Activated B cell treated with CpG ODN at 0.5 μM for 24 hours (primary cell): ENCODE measurements at places on chromosomes 6 and 20. TPM values are rescaled to one million over a fixed set of nuclear protein-coding genes. Genes with fewer than 3 reads are reported as not detected.

PAX1 gene
- not detected in 2 replicates for total RNA-seq

PRPH2 gene
- total RNA-seq = 0.07 TPM in 1 of 2 replicates, not detected in the other

FOXS1 gene
- total RNA-seq = not detected in 2 replicates

CCN2 gene
- total RNA-seq = 0.27 and 0.35 TPM in 2 replicates

FKBP5 gene
- 17.1 TPM in 2 replicates for total RNA-seq

GRCh38 chr6:156601152-156602065, 175.8 kb upstream of the ARID1B start:
- no peak overlapping the region for H3K4me3 ChIP-seq
- peaks cover 14% of the 10 kb centered on the region for H3K27me3 ChIP-seq
- DNase-seq = no peak
- H3K27ac ChIP-seq = no peak overlapping the region
- H3K36me3 ChIP-seq = no peaks in the 10 kb centered on the region

- DNase-seq = no peak
- H3K27ac ChIP-seq = no peak overlapping the region
- H3K36me3 ChIP-seq = peaks cover 8% of the 10 kb centered on the region
- H3K4me1 ChIP-seq = no peaks in the 10 kb centered on the region
- H3K27me3 ChIP-seq = no peaks in the 10 kb centered on the region
Measured at GRCh38 chr6:128167552-128167951, 266.7 kb upstream of the THEMIS start.

GRCh38 chr6:24774696-24775519, at the start of gene GMNN:
GMNN (plus strand) TSS chr6:24774937; CDS start chr6:24777247, 2,310 bp downstream.
- H3K36me3 ChIP-seq = peaks cover 7% of the 10 kb centered on the region
- DNase-seq = peak; percentile 99
- peaks cover 22% of the 10 kb centered on the region for H3K4me1 ChIP-seq
- H3K27ac ChIP-seq = peak within 1 kb of the TSS; percentile 92

DNA sequence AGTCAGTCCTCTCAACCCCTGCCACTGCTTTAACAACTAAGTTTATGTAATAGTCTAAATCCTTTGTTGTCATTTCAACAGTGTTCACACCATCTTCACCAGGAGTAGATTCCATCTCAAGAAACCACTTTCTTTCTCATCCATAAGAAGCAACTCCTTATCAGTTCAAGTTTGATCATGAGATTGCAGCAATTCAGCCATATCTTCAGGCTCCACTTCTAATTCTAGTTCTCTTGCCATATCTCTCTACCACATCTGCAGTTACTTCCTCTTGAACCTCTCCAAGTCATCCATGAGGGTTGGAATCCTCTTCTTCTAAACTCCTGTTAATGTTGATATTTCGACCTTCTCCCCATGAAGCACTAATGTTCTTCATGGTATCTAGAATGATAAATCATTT, 57.9 kb upstream of the FOXO3 start:
- H3K27ac ChIP-seq = no peak overlapping the region
- no peak overlapping the region for H3K4me3 ChIP-seq
- no peaks in the 10 kb centered on the region for H3K4me1 ChIP-seq
- peaks cover 13% of the 10 kb centered on the region for H3K36me3 ChIP-seq
- DNase-seq = no peak

DNA sequence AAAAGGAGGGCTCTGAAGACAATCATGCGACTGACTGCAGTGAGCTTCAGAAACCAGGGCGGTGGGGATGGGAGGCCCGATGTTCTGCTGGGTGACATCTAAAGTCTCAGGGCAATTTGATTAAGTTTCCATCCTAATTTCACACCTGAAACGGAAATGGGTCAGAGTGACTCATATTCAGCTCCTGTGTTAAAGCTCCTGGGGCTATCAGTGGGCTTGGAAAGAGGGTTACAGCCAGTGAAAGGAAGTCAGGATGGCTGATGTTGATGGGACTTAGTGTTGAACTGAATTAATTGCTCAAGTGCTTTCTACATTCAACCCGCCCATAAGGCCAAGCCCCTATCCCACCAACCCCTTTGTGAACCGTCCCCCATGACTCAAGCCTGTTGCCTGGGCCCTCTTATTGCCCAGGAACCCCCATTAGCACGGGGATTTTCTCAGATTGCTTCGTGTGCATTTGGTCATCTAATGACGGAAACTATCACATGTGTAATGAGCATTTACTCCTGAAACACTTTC, 47.1 kb upstream of the TBC1D7 start:
- H3K4me3 ChIP-seq = no peak overlapping the region
- peaks cover 1% of the 10 kb centered on the region for H3K36me3 ChIP-seq
- peak overlapping the region; percentile 50 for H3K27ac ChIP-seq
- H3K4me1 ChIP-seq = peaks cover 55% of the 10 kb centered on the region
- H3K27me3 ChIP-seq = no peaks in the 10 kb centered on the region

DNA sequence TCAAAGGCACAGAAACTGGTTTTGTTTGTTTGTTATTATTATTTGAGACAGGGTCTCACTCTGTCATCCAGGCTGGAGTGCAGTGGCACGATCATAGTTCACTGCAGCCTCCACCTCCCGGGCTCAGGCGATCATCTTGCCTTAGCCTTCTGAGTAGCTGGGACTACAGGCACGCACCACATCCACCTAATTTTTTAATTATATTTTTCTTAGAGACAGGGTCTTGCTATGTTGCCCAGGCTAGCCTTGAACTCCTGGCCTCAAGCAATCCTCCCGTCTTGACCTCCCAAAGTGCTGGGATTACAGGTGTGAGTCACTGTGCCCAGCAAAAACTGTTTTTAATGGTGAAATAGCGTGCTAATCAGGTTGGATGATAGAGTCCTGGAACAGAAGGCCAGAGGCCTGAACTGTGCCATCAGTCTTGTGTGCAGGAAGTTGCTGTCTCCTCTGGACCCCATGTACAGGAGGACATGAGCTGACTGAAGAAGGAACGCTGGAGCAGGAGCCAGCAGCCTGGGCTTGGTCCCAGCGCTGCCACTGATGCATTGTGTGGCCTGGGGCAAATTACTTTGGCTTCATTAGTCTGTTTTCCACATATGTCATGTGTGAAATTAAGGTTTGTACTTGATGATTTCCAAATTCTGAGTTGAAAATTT, 4.9 kb downstream of the TM9SF4 start:
- H3K4me3 ChIP-seq = no peak overlapping the region
- no peaks in the 10 kb centered on the region for H3K27me3 ChIP-seq

GRCh38 chr20:44392776-44393607, 37.5 kb downstream of the HNF4A start:
- H3K27ac ChIP-seq = no peak overlapping the region
- DNase-seq = no peak

- no peaks in the 10 kb centered on the region for H3K27me3 ChIP-seq
- H3K4me1 ChIP-seq = peaks cover 38% of the 10 kb centered on the region
- H3K36me3 ChIP-seq = peaks cover 28% of the 10 kb centered on the region
- peak overlapping the region; percentile 94 for H3K4me3 ChIP-seq
Measured at GRCh38 chr6:44386364-44386928, 1.1 kb upstream of the CDC5L start.
